ENCODE measurements at places on chromosomes 3 and 15.

GRCh38 chr15:69604072-69604411 lies 151.4 kb downstream of the RPLP1 start:
- DNase-seq: no peak

GRCh38 chr15:74692327-74692726 lies 3.5 kb downstream of the EDC3 start:
- no peak for DNase-seq

DNA sequence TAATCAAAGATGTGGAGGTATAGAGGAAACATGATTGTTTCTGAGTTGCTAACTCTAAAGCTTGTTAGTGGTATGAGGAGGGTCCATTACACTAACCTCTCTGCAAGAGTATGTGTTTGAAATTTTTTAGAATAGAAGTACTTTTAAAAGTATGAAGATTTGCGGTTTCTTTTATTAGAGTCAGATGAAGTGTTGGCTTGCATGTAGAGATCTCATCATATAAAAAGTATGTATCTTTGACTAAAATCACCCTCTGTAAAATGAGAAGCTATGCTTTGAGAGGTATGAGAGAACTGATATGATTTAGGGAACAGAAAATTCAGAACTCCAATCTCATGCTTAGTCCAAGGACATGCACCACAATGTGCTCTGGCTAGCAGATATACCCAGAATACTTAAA lies 140.4 kb upstream of the MBNL1 start:
- peak; percentile 60 for DNase-seq

GRCh38 chr3:69724722-69725435 lies 14.4 kb upstream of the MITF start:
- DNase-seq: no peak

DNA sequence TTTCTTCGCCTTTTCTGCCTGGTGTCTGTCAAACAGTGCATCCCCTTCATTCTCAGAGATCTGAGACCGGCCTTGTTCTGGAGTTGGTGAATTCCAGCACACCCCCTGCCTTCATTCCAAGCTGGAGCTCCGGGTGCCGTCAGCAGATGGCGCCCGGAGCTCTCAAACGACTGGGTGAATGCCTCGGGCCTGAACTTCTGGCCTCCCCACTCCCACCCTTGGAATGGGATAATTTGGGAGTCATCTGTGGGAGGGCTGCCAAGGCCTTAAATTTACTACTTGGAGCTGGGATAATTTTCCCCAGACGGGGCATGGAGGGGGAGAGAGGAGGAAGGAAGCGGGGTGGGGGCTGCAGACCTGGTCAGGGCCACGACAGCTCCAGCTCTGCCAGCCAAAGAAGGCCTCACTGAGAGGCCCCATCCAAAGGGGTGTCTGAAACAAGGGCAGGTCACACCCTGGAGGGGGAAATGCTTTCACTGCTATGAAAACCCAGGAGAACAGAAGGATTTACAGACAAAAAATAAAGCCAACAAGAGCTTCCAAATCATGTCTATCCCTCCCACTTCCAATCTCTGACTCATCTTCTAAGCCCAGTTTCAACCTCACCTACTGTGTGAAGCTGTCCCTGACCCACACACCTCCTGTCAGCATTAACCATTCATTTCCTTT lies 187.9 kb downstream of the OPA1 start:
- peak; percentile 94 for DNase-seq

- no peak for DNase-seq
These were observed 64.3 kb downstream of the CHL1 start for GRCh38 chr3:260898-261297.

DNA sequence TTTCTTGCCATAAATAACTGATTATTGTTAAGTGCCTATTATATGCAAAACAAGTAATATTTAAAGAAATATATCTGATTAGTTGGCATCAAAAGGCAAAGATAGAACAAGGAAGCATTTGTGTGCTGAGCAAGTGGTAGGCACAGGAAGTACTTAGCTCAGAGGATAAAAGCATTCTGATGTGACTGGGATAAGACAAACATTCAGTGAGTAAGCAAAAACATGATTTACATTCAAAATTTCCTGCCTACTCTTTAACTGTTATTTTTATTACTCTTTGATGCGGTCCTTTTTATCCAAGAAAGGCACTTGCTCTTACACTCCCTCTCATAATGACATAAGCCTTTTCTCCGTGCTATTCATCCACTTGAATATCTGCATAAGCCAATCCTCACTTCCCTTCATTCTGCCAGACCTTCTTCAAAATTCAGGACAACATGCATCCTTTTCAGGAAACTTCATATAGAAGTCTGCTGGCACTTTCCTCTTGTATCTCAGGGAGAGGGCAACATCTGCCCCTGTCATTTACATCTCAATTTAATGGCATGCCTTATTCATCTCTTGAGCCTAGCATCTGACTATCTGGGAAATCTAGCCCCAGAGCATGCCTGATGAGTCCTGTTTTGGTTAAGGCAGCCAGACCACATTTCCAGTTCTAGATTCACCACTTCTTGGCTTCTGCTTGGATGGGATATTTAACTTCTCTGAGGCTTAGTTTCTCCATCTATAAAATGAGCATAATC lies 478.2 kb upstream of the ROBO2 start:
- no peak for DNase-seq

- DNase-seq: peak; percentile 3
These were observed 62.1 kb upstream of the CCDC54 start for GRCh38 chr3:107315141-107315540.

- DNase-seq: no peak
These were observed 6.3 kb downstream of the CHAC1 start for GRCh38 chr15:40959331-40960141.

GRCh38 chr3:169850618-169851017 lies 19.1 kb downstream of the LRRC31 start:
- no peak for DNase-seq

GRCh38 chr15:70324001-70324974 lies 226.6 kb upstream of the TLE3 start:
- peak; percentile 90 for DNase-seq

DNA sequence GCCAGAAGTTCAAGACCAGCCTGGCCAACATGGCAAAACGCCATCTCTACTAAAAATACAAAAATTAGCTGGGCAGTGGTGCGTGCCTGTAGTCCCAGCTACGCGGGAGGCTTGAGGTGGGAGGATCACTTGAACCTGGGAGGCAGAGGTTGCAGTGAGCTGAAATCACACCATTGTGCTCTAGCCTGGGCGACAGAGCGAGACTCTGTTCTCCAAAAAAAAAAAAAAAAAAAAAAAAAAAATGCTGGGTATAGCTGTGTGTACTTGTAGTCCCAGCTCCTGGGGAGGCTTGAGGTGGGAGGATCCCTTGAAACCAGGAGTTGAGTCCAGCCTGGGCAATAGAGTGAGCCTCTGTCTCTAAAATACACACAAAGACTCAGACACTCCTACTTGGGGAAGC lies 32.0 kb downstream of the PPP1R2 start:
- DNase-seq: no peak

- DNase-seq: peak; percentile 75
These were observed 21.0 kb downstream of the RARB start for GRCh38 chr3:25448750-25449692.

DNA sequence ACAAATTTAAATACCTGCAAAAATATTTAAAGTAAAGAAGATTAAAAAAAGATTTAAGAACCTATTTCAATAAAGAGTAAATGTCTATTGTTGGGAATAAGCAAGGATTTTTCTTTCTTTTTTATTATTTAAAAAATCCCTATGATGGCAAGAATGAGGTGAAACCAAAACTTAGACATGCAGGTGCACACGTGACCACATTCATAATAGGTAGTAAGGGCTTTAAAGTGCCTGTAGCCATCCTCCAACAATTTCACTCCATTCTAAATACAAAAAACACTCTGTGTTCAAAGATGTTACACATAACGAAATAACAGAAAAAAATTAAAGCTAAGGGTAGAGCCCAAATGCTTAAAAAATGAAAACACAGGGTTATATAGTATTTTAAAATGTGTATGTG lies 74.0 kb downstream of the FBN1 start:
- DNase-seq: no peak

DNA sequence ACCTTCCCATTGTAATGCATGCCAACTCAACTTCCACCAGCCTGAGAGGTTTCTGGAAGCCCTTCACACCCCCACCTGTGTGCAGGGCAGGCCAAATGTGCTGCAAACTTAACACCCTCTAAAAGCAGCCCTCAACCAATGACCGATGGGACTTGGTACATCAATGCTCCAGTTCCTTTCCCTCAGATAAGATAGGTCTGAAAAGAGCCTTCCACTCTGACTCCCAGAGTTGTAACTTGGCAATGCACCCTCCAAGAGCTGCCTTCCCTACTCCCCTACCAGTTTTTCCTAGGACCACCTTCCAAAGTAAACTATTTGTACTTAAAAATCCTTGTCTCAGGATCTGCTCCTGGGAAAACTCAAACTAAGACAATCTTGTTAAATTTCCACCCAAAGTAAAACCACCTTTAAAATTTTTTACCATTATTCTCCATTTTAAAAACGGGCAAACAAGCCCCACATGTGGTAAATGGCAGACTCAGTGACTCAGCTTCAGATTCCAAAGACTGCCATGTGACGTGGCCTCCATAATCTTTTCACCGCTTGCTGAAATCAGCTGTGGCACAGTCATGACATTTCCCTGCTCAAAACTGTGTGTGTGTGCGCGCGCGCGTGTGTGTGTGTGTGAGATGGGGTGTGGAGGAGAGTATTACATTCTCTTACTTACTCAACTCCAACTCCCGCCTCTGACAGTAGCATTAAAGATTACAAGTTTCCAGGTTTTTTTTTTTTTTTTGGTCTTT lies 17.2 kb downstream of the RASGRP1 start:
- peak; percentile 76 for DNase-seq

GRCh38 chr3:119944091-119944490 lies 150.2 kb downstream of the GSK3B start:
- DNase-seq: no peak

DNA sequence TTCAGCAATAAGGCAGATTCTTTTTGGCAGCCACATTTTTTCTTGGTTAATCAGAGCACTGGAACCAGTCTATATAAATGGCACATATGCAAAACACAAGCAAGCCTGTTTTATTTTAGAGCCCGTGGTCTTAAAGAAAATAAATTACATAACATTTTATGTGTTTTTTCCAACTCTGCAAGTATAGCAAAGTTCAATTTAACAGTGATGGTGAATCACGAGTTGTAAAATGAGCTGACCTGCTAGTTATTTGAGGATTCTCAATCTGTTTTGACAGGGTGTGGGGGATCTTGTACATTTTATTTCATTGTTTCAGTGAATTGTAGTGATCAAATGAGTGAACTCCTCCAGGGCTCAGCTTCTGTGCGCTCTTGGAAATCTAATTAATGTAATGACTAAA lies 2.7 kb downstream of the ARHGEF26 start:
- DNase-seq: no peak

DNA sequence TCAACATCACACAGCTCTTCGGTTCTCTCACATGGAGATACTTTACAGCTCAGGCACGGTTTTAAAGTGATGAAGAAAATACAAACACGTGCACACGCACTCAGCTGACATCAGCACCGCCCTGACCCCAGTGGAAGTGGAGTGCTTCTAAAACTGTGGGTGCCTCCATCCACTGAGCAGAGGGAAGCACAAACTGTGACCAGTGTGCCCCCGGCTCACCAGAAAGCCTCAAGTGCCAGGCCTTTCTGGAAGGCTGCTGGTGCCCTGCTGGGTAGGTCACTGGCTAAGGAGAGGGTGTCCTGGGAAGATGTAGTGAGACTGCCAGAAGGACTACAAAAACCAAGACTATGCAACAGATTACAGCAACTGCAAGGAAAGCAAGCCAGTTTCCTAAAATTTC lies 78.5 kb downstream of the OCA2 start:
- DNase-seq: no peak

GRCh38 chr3:27349832-27350231 lies 19.4 kb downstream of the NEK10 start:
- no peak for DNase-seq

- DNase-seq: no peak
These were observed 232.3 kb upstream of the STAC start for GRCh38 chr3:36147934-36148558.

GRCh38 chr3:53974324-53974723 lies 82.7 kb upstream of the SELENOK start:
- DNase-seq: no peak

DNA sequence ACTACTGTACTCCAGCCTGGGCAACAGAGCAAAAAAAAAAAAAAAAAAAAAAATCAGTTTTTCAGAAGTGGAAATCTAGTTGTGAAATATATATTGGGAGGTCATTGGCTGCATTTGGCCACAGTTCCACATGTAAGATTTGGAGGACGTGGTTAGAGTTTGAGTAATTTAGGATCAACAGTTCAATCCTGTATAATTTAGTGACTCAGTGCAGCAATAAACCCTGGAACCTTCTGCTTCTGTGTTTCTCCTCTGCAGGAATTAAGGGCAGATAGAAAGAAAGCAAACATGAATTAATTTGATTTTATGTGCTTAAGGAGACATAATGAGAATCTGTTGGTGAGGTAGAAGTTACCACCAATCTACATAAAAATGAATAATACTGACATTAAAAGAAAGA lies 347.0 kb downstream of the PTPRG start:
- DNase-seq: peak; percentile 28

GRCh38 chr3:65619888-65620287 lies 418.8 kb downstream of the MAGI1 start:
- DNase-seq: no peak

- peak; percentile 57 for DNase-seq
These were observed 113.6 kb downstream of the POLR2M start for GRCh38 chr15:57820119-57820518.

GRCh38 chr3:3618623-3619022 lies 180.6 kb upstream of the LRRN1 start:
- no peak for DNase-seq

GRCh38 chr3:100067589-100067988 lies 46.7 kb downstream of the FILIP1L start:
- DNase-seq: no peak

- DNase-seq: no peak
These were observed 16.4 kb upstream of the FGD5 start for GRCh38 chr3:14802381-14802731.

- DNase-seq: no peak
These were observed 22.9 kb upstream of the CHRNA7 start for GRCh38 chr15:32007355-32007960.

DNA sequence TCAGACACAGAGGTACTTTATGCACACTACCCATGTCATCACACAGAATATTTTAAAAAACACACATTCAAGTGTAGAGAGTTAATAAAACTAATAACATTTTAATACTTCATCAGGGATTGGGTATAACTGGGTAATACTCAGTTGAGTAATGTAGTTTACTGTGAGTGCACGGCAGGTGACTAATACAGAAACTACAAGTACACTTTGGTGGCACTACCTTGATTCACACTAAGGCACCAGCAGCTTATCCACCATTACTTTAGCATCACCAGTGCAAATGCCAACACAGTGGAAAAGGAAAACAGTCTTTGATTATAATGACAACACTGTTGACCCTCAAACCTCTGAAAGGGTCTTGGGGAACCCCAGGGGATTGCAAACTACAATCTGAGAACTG lies 33.6 kb downstream of the ZNF280D start:
- no peak for DNase-seq

- no peak for DNase-seq
These were observed 2.6 kb downstream of the CLDN18 start for GRCh38 chr3:138012526-138012925.

- DNase-seq: no peak
These were observed 49.2 kb downstream of the PHC3 start for GRCh38 chr3:170132335-170132734.

All from fibroblast of skin of left quadriceps (primary cell).